ENCODE measurements at places on chromosomes 2 and 18. TPM values are rescaled to one million over a fixed set of nuclear protein-coding genes. Genes with fewer than 3 reads are reported as not detected.

DNA sequence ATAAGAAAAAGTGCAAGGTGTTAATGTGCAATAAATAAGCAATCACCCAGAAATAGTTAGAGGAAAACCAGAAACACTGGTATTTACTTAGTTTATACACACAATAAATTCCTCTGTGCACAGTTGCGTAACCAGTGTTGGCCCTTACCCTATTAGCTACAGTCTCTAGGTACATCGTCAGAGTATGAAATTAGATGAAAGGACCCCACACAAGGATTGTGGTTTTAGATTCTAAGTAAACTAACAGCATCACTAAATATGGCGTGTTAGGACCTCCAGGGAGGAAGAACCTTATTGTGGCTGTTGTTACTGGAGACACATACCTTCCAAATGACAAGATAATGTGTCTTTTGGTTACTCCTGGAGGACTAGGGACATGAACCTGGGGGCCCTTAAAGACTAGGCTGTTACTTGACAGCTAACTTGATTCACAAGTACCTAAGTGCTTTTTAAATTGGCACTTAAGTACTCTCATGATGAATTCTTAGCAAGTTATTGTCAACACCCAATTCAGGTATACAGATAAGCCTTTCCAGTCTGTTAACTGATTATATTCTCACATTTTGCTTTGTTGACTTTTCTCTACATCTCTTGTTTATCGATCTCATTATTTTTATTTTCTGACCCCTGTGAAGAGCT, 115.3 kb downstream of the FEZ2 start:
- no peak for DNase-seq
- no peaks in the 10 kb centered on the region for H3K4me1 ChIP-seq
- no peak overlapping the region for H3K27ac ChIP-seq
- no peaks in the 10 kb centered on the region for H3K36me3 ChIP-seq

GRCh38 chr2:88845772-88846661, 154.5 kb downstream of the RPIA start:
- no peaks in the 10 kb centered on the region for H3K36me3 ChIP-seq
- H3K4me1 ChIP-seq: no peaks in the 10 kb centered on the region
- H3K27ac ChIP-seq: no peak overlapping the region
- no peak for DNase-seq
- no peak overlapping the region for H3K4me3 ChIP-seq

GRCh38 chr2:168180914-168181313, 66.5 kb downstream of the STK39 start:
- H3K36me3 ChIP-seq: no peaks in the 10 kb centered on the region
- DNase-seq: no peak
- no peaks in the 10 kb centered on the region for H3K27me3 ChIP-seq

Gene MOGAT1
- 0.50 TPM for total RNA-seq

- no peaks in the 10 kb centered on the region for H3K36me3 ChIP-seq
- no peaks in the 10 kb centered on the region for H3K4me1 ChIP-seq
- H3K27me3 ChIP-seq: no peaks in the 10 kb centered on the region
- no peak for DNase-seq
- no peak overlapping the region for H3K27ac ChIP-seq
- H3K4me3 ChIP-seq: no peak overlapping the region
These were observed 202.6 kb upstream of the TRIB2 start for GRCh38 chr2:12514168-12514567.

DNA sequence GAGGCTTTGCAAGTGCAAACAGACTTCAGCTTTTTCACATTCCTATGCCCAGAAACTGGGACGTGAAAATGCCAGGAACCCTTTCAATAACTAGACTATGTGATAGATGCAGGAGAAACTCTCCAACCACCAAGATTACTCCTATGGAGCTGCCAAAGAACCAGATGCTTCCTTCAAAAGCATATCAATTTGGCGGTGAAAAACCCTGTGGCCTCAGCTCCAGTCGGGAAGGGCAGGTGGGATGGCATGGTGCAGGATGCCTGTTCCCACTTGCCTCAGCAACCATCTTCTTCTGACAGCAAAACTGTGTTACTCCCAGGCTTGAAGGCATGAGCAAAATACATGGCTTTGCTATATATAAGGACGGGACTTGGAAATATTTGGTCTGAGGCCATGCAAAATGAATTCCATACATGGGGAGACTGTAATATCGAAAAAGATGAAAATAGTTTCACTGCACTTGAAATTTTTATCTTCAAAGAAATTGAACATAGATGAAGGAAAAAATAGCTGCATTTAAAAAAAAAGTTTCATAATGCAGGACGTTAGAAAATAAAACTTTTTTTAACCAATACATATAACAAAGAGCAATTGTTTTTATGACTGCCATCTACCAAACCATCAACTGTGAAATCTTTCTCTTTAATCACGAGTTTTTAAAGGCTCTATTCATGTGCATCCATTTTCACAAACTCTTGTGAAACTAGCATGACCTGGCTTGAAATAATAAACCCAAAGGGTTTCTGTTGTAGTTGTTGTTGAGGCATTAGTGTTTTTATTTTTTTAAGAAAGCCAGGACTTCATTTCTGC, 99.1 kb downstream of the AFF3 start:
- no peaks in the 10 kb centered on the region for H3K36me3 ChIP-seq
- no peaks in the 10 kb centered on the region for H3K27me3 ChIP-seq
- no peak overlapping the region for H3K4me3 ChIP-seq

Gene SCYGR4
- not detected for total RNA-seq

- no peak overlapping the region for H3K4me3 ChIP-seq
- no peaks in the 10 kb centered on the region for H3K4me1 ChIP-seq
- DNase-seq: no peak
- H3K36me3 ChIP-seq: no peaks in the 10 kb centered on the region
- H3K27ac ChIP-seq: no peak overlapping the region
- H3K27me3 ChIP-seq: no peaks in the 10 kb centered on the region
These were observed 261.8 kb upstream of the RAB6C start for GRCh38 chr2:129717560-129718130.

DNA sequence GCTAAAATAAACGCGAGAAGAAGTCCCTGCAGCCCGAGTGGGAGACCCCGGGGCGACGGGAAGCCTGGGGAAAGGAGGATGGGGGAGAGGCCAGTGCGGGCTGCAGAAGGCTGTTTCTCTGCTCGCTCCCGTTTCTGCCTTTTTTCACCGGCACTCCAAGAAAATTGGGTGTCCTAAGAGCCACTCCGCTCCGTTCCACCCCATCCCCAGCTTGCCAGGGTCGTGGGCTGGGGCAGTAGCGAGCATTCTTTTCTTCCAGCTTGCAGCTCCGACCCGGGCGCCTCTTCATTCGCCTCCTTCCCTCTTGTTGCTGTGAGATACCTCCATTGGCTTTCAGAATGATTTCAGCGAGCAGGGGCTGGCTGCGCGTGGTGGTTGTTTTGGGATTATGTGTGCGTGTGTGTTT, 1.1 kb downstream of the HOXD3 start:
- no peaks in the 10 kb centered on the region for H3K36me3 ChIP-seq
- no peak overlapping the region for H3K4me3 ChIP-seq
- DNase-seq: no peak
- no peak overlapping the region for H3K27ac ChIP-seq
- H3K4me1 ChIP-seq: no peaks in the 10 kb centered on the region

Gene CFAP210
- total RNA-seq: not detected

Gene POTEI
- total RNA-seq: not detected

Gene SUPT7L
- total RNA-seq: 11.4 TPM

Gene DSEL
- total RNA-seq: 3.2 TPM

DNA sequence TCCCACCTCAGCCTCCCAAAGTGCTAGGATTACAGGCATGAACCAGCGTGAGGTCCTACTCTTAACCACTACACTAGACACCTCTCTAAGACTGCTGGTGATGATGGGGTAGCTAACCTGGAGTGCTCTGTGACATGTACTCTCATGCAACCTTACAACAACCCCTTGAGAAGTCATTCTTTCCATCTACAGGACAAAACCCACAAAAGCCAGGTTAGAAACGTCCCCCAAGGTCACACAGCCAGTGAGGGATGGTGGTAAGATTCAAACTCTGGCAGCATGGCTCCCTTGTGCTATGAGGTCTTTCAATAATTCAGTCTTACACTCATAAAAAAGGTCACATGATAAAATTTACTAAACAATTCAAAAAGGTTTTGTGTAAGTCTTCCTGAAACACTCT, 94.8 kb upstream of the SERTAD2 start:
- H3K4me3 ChIP-seq: no peak overlapping the region
- H3K27me3 ChIP-seq: no peaks in the 10 kb centered on the region
- no peaks in the 10 kb centered on the region for H3K36me3 ChIP-seq
- DNase-seq: no peak
- no peak overlapping the region for H3K27ac ChIP-seq

- no peak for DNase-seq
- H3K27me3 ChIP-seq: no peaks in the 10 kb centered on the region
- H3K36me3 ChIP-seq: no peaks in the 10 kb centered on the region
These were observed 2.4 kb upstream of the MTA3 start for GRCh38 chr2:42566025-42566424.

DNA sequence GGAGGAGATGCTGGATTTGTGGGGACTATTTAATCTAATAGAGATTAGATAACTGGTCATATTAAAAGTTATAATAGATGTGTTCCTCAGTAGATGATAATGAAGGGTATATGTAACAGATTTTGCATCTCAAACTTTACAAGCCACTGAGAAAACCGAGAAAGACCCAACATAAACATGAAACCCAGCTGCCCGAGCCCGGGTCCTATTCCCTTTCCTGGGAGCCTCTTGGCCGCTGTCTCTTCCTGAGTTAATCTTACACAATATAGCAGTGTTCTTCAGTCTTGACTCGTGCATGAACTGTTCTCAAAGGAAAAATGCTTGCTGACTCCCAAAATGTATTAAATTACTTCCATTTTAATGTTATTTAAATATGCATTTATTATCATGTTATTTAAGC, 94.5 kb downstream of the COPS8 start:
- no peaks in the 10 kb centered on the region for H3K27me3 ChIP-seq
- no peak overlapping the region for H3K27ac ChIP-seq
- no peak for DNase-seq
- no peaks in the 10 kb centered on the region for H3K4me1 ChIP-seq

DNA sequence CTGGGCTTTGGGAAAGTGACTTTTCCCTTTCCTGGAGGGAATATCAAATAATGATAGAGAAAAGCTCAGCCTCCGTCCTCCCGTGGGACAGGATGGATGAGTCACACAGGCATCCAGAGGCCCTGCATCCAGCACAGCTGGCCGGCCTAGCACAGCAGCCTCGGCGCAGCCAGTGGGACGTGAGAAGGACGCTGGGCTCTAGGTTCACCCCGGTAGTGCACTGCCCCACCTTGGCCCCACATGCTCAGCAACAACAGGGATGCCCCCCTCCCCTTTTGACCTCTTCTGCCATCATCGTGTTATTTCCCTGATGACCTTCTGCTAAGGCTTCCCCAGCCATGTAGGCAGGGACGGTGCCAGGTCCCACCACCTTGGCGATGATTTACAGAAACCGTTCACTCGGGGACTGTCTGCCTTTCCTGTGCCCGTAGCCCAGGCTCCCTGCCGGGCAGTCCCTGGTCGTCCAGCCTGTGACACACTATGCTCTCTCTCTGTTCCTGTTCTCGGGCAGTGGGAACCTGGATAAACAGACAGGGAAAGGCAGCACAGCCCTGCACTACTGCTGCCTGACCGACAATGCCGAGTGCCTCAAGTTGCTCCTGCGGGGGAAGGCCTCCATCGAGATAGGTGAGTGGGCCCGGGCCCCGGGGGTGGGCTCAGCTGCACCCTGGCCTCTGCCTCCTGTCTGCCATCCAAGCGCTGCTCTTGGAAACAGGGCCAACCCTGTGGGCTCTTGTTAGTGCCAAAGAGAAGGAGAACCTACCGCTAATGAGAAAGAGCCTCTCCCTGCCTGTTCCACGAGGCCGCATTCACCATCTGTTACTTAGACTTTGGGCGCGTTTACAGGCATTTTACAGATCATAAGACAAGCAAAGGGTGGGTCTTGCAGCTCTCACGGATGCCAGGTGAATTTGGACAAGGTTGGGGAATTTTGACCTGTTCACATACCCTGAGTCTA, 44.6 kb downstream of the ITGB1BP1 start:
- H3K4me1 ChIP-seq: no peaks in the 10 kb centered on the region
- H3K27me3 ChIP-seq: no peaks in the 10 kb centered on the region
- DNase-seq: no peak
- no peak overlapping the region for H3K27ac ChIP-seq

Gene VAMP5
- total RNA-seq: 35.6 TPM

Gene ME2
- 16.5 TPM for total RNA-seq

- no peaks in the 10 kb centered on the region for H3K4me1 ChIP-seq
- no peak overlapping the region for H3K27ac ChIP-seq
- H3K36me3 ChIP-seq: no peaks in the 10 kb centered on the region
- no peak overlapping the region for H3K4me3 ChIP-seq
- no peaks in the 10 kb centered on the region for H3K27me3 ChIP-seq
- no peak for DNase-seq
These were observed 9.3 kb upstream of the MTERF4 start for GRCh38 chr2:241111440-241111805.

- H3K4me1 ChIP-seq: peaks cover 33% of the 10 kb centered on the region
- H3K36me3 ChIP-seq: no peaks in the 10 kb centered on the region
- no peak for DNase-seq
- no peak overlapping the region for H3K4me3 ChIP-seq
These were observed 123.2 kb upstream of the FZD5 start for GRCh38 chr2:207892716-207893402.

DNA sequence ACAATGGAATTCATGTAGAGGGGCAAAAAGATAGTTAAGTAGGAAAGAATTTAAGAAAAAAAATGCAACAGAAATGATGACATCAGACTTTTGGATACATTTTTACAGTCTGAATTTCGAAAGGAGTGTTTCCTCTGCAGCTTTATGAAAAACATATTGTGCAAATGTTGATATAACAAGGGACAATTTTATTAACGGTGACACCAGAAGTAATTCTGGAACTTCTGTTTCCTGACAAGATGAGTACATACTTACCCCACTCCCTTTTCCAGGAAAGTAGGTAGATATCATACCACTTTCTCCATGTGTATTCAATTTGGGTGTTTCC, 369.6 kb downstream of the FBXO15 start:
- H3K27ac ChIP-seq: no peak overlapping the region
- no peak overlapping the region for H3K4me3 ChIP-seq
- H3K36me3 ChIP-seq: no peaks in the 10 kb centered on the region
- DNase-seq: no peak
- H3K27me3 ChIP-seq: no peaks in the 10 kb centered on the region

GRCh38 chr2:62296832-62297623, 101.1 kb downstream of the B3GNT2 start:
- H3K36me3 ChIP-seq: no peaks in the 10 kb centered on the region
- no peak overlapping the region for H3K27ac ChIP-seq
- no peak for DNase-seq
- H3K27me3 ChIP-seq: no peaks in the 10 kb centered on the region
- H3K4me1 ChIP-seq: peaks cover 17% of the 10 kb centered on the region
- H3K4me3 ChIP-seq: no peak overlapping the region

DNA sequence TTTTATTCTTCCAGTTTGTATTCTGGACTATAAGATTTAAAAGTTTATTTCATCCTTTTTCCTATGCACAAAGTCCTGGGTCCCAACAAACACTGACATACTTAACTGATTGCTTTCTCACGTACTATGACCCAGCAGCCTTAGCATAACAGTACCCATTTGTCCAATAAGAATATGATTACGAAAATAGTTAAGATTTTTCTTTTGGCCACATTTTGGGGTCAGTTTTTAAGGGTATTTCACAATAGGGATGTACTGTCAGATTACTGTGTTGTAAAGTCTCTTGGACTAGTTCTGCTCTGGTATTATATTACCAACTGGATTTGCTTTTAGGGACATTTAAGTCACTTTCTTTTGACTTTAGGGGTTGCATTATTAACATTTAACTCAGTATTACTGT, 46.1 kb downstream of the TTC39C start:
- H3K36me3 ChIP-seq: no peaks in the 10 kb centered on the region
- H3K27ac ChIP-seq: no peak overlapping the region
- no peaks in the 10 kb centered on the region for H3K4me1 ChIP-seq
- DNase-seq: no peak
